Activated T-helper 1 cell treated with anti-CD3 and anti-CD28 coated beads, Interleukin-12 subunit alpha, Interleukin-12 subunit beta, Interleukin-2, Interleukin-4 antibody, amounts not matched to agents 30 ng/mL and 10 ng/mL and 1 ng/mL, durations not matched to agents 14 hours and 24 hours and 36 hours (primary cell): ENCODE measurements at places on chromosomes 3 and 15.

- no peaks in the 10 kb centered on the region for H3K27me3 ChIP-seq
- peaks cover 4% of the 10 kb centered on the region for H3K4me1 ChIP-seq
- peaks cover 20% of the 10 kb centered on the region for H3K36me3 ChIP-seq
- no peak for DNase-seq
- H3K27ac ChIP-seq: no peak overlapping the region
Observed at GRCh38 chr3:33602829-33603228, 115.2 kb downstream of the CLASP2 start.

DNA sequence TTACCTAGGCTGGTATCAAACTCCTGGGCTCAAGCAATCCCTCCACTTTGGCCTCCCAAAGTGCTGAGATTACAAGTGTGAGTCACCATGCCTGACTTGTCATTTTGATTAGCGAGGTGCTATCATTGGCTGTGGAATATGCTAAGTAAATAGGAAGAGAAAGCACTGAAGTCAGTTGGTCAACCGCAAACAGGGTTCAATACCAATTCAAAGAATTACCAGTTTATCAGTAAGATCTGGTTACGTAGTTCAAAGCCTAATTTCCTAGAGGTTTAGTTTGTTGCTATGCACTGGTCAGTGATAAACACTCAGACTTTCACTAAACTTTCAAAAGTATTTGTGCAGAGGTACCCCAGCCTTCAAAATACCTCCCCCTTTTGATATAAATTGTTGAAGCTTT, 29.5 kb downstream of the GLB1 start:
- no peak overlapping the region for H3K27ac ChIP-seq
- no peak for DNase-seq
- H3K27me3 ChIP-seq: no peaks in the 10 kb centered on the region
- H3K4me1 ChIP-seq: peaks cover 47% of the 10 kb centered on the region
- peaks cover 49% of the 10 kb centered on the region for H3K36me3 ChIP-seq
- H3K4me3 ChIP-seq: no peak overlapping the region

- no peak overlapping the region for H3K27ac ChIP-seq
- no peak for DNase-seq
- no peak overlapping the region for H3K4me3 ChIP-seq
- peaks cover 6% of the 10 kb centered on the region for H3K4me1 ChIP-seq
Observed at GRCh38 chr3:127889461-127889863, 25.6 kb upstream of the KBTBD12 start.

DNA sequence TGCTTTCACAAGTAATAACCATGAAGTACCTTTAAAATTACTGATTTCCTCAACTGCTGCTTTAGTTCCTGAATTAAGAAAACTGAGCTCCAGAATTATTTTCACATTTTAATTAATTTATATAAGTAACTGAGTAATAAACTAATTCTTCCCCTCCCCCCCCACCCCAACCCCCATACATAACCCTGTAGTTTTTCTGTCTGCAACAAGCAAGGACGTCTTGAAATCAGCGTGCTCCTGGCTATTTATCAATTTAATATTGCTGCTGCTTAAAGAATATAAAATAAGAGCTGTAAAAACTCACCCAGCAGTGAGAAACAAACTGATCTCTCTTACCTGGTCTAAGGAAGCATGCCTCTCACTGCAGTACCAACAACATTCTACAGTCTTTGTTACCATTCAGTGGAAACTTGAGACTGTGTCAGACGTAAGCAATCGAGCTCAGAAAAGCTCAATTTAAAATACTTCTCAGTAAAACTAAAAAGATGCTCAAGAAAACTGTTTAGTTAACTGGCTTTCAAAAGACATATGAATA, 121.0 kb downstream of the TFDP2 start:
- no peaks in the 10 kb centered on the region for H3K27me3 ChIP-seq
- peak; percentile 22 for DNase-seq
- H3K36me3 ChIP-seq: peaks cover 4% of the 10 kb centered on the region
- peak overlapping the region; percentile 87 for H3K4me3 ChIP-seq

GRCh38 chr15:87213626-87214025, 1042.9 kb downstream of the NTRK3 start:
- no peak for DNase-seq
- no peak overlapping the region for H3K4me3 ChIP-seq
- no peaks in the 10 kb centered on the region for H3K4me1 ChIP-seq
- no peaks in the 10 kb centered on the region for H3K27me3 ChIP-seq

DNA sequence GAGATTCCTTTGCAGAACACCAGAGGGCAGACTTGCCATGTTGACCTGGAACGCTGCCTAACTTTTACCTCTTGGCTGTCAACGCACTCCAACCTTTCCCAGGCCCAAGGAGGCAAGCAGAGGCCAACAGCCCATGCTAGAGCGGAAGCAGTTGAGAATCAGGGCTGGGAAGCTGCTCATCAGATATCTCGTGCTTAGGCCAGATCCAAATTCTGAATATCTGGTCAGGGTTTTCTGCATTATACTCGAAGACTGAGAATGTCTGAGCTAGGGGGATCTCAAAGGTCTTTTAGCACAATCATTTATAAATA, 2.5 kb downstream of the XIRP1 start:
- H3K27me3 ChIP-seq: no peaks in the 10 kb centered on the region
- H3K4me1 ChIP-seq: peaks cover 22% of the 10 kb centered on the region
- H3K36me3 ChIP-seq: no peaks in the 10 kb centered on the region
- H3K27ac ChIP-seq: peak overlapping the region; percentile 61
- DNase-seq: peak; percentile 46

DNA sequence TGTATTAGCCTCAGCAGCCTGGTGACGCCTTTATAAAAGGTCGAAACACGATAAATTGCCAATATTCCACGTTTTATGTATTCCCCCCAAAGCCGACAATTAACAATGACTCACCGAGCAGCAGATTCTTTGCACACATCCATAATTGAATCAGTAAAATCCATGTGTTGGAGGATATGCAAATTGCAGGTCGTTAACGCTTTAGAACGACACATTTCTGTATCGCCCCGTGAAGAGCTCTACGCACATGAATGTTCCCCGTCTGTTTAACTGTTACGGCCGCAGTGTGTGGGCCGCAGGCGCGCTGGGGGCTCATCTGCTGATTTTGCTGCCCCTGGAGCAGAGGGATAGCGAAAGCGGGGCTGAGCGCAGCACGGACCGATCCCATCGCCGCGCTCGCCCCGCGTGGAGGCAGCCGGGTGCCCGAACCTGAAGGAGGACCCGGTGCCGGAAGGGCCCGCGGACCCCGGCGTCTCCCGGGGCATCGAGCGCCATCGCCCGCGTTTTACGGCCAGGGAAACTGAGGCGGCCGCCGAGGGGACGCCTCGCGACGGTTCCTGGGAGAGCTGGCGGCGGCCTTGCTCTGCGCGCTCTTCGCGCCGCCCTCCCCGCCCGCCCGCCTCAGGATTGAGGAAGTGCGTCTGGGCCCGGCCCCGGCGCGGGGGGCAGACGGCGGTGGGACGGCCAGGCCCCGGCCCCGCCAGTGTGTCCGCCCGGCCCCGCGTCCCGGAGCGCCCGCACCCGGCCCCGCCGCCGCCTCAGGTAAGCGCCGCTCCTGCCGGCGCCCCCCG, at the start of gene LRRK1:
Gene LRRK1, plus strand, starts transcription at position 668 of the 791 bp plus-strand sequence. CDS start 5,276 bp downstream, outside the sequence.
- peaks cover 17% of the 10 kb centered on the region for H3K4me1 ChIP-seq
- DNase-seq: no peak
- peak within 1 kb of the TSS; percentile 27 for H3K27ac ChIP-seq
- H3K36me3 ChIP-seq: no peaks in the 10 kb centered on the region
- peaks cover 54% of the 10 kb centered on the region for H3K27me3 ChIP-seq

DNA sequence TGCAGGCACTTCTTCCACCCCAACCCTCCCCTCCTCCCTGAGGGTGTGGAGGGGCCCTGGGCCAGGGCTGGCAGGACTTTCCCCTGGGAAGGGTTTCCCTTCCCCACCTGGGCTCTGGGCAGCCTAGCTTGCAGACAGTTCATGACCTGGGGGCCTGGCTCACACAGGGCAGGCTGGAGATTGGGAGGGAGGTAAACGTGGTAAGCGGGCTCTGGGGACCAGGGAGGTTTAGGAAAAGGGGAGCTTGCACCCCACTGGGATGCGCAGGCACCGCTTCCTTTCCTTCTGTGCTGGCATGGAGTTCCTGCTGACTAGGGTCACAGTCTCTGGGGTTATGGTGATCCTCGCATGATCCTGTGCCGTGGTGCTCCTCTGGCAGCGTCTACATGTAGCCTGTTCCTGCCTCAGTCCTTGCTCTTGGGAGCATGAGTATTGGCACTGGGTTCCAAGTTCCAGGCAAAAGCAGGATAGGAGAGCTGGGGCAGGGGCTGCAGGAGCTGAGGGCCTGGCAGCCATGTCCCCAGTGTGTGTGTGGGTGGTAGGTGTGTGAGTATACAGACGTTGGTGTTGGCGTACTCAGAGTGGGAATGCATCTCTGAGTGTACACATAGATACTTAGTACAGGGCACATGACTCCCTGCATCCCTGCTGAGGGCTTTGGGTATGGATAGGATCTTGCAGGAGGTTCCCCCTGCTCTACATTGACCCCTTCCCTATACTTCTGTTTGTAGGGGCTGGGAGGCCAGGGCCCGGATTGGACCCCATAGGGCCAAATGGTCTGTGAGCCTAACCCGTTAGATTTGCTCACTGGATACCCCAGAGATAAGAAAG, 6.9 kb downstream of the GLYCTK start:
- DNase-seq: no peak
- peaks cover 11% of the 10 kb centered on the region for H3K4me1 ChIP-seq
- no peak overlapping the region for H3K27ac ChIP-seq
- H3K36me3 ChIP-seq: peaks cover 9% of the 10 kb centered on the region
- no peaks in the 10 kb centered on the region for H3K27me3 ChIP-seq

DNA sequence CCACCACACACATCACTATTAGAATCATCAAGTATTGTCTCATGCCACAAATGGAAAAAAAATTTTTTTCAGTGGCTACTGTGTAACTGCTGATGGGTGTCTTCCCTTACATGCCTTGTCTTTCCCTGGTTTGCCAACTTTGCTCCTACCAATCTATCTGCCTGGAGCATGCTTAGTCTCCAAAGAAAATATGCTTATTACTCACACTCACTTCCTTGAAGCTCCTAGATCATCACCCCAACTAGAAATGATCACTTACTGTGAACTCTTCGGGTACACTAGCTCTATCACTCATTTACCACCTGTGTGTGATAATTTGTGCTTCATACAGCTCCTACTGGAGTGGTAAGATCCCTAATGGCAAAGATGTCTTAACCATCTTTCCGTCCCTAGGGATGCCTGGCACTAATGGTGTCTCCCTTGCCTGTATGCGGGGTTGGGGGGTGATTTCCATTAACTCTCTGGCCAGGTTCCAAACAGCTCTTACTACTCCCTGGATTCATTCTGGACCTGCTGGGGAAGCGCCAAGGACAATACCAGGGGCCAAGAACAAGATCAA, 799 bp downstream of the VPS33B start:
- H3K27me3 ChIP-seq: no peaks in the 10 kb centered on the region
- H3K36me3 ChIP-seq: peaks cover 16% of the 10 kb centered on the region
- peak overlapping the region; percentile 94 for H3K27ac ChIP-seq
- peak overlapping the region; percentile 93 for H3K4me3 ChIP-seq

DNA sequence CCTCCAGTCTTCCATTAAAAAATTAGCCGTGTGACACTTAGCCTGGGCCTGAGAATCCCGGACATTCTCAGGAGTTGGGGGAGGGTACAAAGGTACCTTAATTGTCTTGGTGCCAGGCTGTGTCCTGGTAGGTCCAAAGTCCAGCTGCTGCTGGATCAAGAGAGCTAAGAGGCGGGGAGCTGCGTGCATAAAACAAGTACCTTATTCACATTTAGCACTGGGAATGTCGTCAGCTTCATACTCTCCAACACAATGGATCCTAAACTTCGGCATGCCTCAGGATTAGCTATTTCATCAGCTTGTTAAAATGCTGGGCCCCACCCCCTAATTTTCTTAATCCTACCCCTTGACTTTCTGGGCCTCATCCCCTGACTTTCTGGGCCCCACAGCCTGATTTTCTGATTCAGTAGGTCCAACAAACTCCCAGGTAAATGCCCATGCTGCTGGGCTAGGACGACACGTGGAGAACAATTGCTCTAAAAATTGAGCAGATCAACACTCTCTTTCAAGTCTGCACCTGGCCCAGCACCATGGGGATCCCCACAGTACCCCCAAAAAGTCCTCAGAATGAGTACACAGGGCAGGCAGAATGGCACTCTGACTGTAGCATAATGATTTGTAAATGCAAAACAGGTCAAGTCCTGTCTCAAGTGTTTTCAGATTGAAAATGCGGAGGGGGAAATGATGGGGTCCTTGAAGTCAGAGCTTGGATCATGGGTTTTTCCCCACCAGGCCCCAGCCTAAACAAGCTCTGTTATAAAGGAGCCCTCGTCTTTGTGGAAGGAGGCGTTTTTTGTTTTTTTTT, 5.6 kb upstream of the AEN start:
- no peak overlapping the region for H3K27ac ChIP-seq
- no peaks in the 10 kb centered on the region for H3K36me3 ChIP-seq
- peaks cover 21% of the 10 kb centered on the region for H3K27me3 ChIP-seq
- no peak for DNase-seq
- peaks cover under 1% of the 10 kb centered on the region for H3K4me1 ChIP-seq

DNA sequence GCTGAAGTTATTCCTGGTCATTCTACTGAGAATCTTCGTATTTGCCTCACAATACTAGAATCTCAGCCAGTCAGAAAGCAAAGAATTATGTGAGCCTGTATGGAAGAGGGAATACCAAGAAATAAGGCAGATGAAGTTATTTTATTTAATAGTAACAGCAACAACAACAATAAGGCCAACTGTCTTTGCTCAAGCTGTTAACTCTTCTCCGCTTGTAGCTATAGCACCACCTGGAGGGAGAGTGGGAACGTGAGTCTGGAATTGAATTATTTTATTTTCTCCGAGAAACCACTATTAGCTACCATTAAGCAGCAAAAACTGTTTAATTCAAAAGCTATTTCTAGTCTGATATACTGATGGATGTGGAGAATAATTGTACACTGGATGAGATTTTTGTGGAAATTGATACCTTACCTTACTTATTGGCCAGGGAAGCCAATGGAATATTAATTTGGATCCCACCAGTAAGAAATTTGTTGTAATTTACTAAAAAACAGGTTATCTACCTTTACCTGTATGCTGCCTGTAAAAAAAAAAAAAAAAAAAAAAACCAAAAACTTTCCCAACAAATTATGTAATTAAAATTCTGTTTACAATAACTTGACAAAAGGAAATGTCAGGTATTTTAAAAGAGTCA, 50.1 kb downstream of the CALML4 start:
- H3K36me3 ChIP-seq: peaks cover 22% of the 10 kb centered on the region
- no peak overlapping the region for H3K27ac ChIP-seq
- H3K27me3 ChIP-seq: no peaks in the 10 kb centered on the region
- DNase-seq: no peak
- H3K4me3 ChIP-seq: no peak overlapping the region

- H3K4me3 ChIP-seq: no peak overlapping the region
- H3K36me3 ChIP-seq: no peaks in the 10 kb centered on the region
- no peak overlapping the region for H3K27ac ChIP-seq
- DNase-seq: no peak
- H3K4me1 ChIP-seq: no peaks in the 10 kb centered on the region
Observed at GRCh38 chr3:169289273-169289672, 374.2 kb downstream of the MECOM start.

- no peaks in the 10 kb centered on the region for H3K4me1 ChIP-seq
- no peak overlapping the region for H3K4me3 ChIP-seq
- no peaks in the 10 kb centered on the region for H3K36me3 ChIP-seq
- H3K27me3 ChIP-seq: peaks cover 8% of the 10 kb centered on the region
Observed at GRCh38 chr15:61794276-61794675, 266.0 kb downstream of the VPS13C start.

- no peaks in the 10 kb centered on the region for H3K36me3 ChIP-seq
- no peaks in the 10 kb centered on the region for H3K4me1 ChIP-seq
- DNase-seq: no peak
- H3K27me3 ChIP-seq: no peaks in the 10 kb centered on the region
Observed at GRCh38 chr3:90016555-90016954, 909.1 kb downstream of the EPHA3 start.
